ENCODE measurements at places on chromosomes 12 and 14. TPM values are rescaled to one million over a fixed set of nuclear protein-coding genes. Genes with fewer than 3 reads are reported as not detected.
A peak's percentile ranks its signal among the peaks of the same experiment; 100 is the strongest.

DNA sequence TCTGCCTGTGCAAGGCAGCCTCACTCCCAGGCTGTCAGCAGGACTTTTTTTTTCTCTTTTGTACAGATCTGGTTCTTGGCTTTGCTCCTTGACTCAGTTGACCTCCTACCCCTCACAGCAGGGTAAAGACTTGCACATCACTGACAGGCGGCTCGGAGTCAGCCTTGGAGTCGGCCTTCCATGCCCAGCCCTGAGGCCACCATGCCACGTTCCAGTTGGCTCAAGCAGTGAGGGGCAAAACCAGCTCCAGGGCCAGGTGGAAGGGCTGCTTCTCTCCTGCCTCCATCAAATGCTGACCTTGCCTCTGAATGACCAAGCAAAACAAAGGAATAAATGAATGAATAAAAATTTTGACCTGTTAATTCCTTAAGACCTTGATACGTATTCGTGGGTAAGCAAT lies 27.6 kb downstream of the JAG2 start:
- H3K27ac ChIP-seq = no peak overlapping the region
- H3K4me1 ChIP-seq = no peaks in the 10 kb centered on the region
- no peaks in the 10 kb centered on the region for H3K27me3 ChIP-seq
- H3K4me3 ChIP-seq = no peak overlapping the region

GRCh38 chr12:96335270-96335669 lies 65.0 kb downstream of the CDK17 start:
- no peaks in the 10 kb centered on the region for H3K27me3 ChIP-seq
- no peaks in the 10 kb centered on the region for H3K4me1 ChIP-seq
- no peaks in the 10 kb centered on the region for H3K36me3 ChIP-seq
- no peak for DNase-seq
- H3K4me3 ChIP-seq = no peak overlapping the region

DNA sequence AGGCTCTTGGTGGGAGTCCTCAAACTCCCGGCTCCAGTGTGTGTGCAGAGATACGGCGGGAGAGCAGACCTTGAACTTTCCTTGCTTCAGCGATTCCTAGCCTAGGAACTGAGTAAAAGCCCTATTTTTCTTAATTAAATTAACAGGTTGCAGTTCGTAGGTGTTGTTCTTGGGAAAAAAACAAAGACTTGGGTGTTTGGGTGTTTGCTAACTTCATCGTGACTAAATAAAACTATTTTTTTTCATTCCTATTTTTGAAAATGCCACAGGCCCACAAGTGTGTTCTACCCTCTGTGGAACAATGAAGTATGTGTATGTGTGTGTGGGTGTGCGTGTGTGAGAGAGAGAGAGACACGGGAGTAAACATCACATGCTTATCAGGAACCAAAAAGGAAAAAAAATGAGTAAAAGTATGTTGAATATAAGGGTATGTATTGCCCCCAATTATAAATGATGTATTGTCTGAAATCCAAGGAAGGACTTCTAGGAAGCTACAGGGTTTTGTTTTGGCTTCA lies 651 bp downstream of the TMEM117 start:
- peak overlapping the region; percentile 96 for H3K27ac ChIP-seq
- H3K36me3 ChIP-seq = no peaks in the 10 kb centered on the region
- no peaks in the 10 kb centered on the region for H3K27me3 ChIP-seq
- peaks cover 22% of the 10 kb centered on the region for H3K4me1 ChIP-seq

- DNase-seq = no peak
- H3K4me1 ChIP-seq = no peaks in the 10 kb centered on the region
- no peaks in the 10 kb centered on the region for H3K27me3 ChIP-seq
- H3K27ac ChIP-seq = no peak overlapping the region
- no peak overlapping the region for H3K4me3 ChIP-seq
Measured at GRCh38 chr14:45686771-45687170, 433.8 kb upstream of the MIS18BP1 start.

- no peak overlapping the region for H3K4me3 ChIP-seq
- DNase-seq = no peak
Measured at GRCh38 chr12:4518106-4518728, 20.5 kb upstream of the RAD51AP1 start.

- H3K4me1 ChIP-seq = no peaks in the 10 kb centered on the region
- H3K4me3 ChIP-seq = no peak overlapping the region
- H3K27ac ChIP-seq = no peak overlapping the region
Measured at GRCh38 chr12:65025136-65025535, 96.0 kb downstream of the WIF1 start.

DNA sequence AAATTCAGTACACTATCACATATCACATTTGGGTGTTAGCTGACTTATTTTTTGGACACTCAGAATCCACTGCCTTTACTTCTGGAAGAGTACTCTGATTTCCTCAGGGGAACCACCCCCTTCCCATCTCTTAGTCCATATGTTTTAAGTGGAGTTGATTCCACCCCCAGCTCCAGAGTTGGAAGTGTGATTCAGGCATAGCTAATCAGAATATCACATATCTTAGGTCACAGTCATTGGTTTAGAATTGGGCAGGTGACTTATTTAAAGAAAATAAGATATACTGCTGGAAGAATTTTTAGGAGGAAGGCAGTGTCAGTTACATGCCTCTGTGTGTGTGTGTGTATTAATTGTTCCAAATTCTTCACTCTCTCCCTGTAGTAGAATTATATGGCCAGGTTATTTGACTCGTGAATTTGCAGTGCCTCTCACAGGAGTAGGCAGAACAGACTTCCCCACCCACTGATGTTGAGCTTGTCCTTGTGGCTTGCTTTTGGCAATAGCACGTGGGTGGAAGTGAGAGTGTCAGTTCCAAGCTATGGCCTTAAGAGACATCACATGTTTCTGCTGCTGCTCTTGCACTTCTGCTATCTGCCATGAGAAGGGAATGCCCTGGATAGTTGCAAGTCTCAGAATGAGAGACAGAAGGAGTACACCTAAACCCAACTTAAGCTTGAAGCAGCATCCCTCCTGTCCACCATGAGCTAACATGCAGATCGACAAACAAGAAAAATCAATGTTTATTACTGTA lies 6.4 kb upstream of the GAS2L3 start:
- no peak overlapping the region for H3K27ac ChIP-seq
- H3K4me1 ChIP-seq = no peaks in the 10 kb centered on the region
- no peaks in the 10 kb centered on the region for H3K36me3 ChIP-seq
- H3K27me3 ChIP-seq = no peaks in the 10 kb centered on the region
- DNase-seq = no peak

GRCh38 chr12:29329411-29329810 lies 51.6 kb downstream of the ERGIC2 start:
- no peaks in the 10 kb centered on the region for H3K27me3 ChIP-seq
- no peaks in the 10 kb centered on the region for H3K4me1 ChIP-seq
- no peak for DNase-seq
- no peak overlapping the region for H3K27ac ChIP-seq
- no peaks in the 10 kb centered on the region for H3K36me3 ChIP-seq

DNA sequence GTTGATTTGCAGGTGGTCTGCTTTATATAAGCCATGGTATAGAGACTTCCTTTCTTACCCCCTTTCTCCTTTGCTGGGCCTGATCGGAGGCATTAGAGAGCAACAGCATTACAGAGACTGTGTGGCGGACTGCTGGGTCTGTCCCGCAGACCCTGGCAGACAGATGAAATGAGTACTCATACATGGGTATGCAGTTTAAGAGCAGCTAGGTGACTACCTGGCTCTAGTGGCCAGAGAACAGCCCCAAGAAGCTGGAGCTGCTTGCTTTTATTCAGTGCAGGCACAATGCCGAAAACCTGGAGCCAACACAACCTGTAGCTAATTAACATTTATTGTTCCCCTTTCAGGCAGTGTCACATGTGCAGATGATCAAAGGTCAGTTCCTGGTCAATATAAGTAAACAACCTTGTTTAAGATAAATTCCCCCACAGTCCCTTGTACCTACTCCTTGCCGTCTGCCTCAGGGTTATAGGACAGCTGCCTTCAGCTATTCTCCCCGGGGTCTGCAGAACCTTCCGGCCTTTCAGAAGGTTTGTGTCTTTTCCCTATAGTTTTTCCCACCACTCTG lies 160.0 kb downstream of the TRHDE start:
- DNase-seq = peak; percentile 58
- peak overlapping the region; percentile 66 for H3K27ac ChIP-seq
- no peaks in the 10 kb centered on the region for H3K36me3 ChIP-seq
- peaks cover 17% of the 10 kb centered on the region for H3K4me1 ChIP-seq

GRCh38 chr12:108694812-108695278 lies 36.5 kb downstream of the CORO1C start:
- H3K36me3 ChIP-seq = no peaks in the 10 kb centered on the region
- no peak overlapping the region for H3K27ac ChIP-seq
- no peak overlapping the region for H3K4me3 ChIP-seq
- DNase-seq = no peak

GRCh38 chr14:49992901-49993339 lies 100.0 kb downstream of the ARF6 start:
- H3K4me1 ChIP-seq = peaks cover 6% of the 10 kb centered on the region
- H3K4me3 ChIP-seq = no peak overlapping the region
- H3K27ac ChIP-seq = no peak overlapping the region
- no peaks in the 10 kb centered on the region for H3K27me3 ChIP-seq
- H3K36me3 ChIP-seq = no peaks in the 10 kb centered on the region
- DNase-seq = no peak

DNA sequence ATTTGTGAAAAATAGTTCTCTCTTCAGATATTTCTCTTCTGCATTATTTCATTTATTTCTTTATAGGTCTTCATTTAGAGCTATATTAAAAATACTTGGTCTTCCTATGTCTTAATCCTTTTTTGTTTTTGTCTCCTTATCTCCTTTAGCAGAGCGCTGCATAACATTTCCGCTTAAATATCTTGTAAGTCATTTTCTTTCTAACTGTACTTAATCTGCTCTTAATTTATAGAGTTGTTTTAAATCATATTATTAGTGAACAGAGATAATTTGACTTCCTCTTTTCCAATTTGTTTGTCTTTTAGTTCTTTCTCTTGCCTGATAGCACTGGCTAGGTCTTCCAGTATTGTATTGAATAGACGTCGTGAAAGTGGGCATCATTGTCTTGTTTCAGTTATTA lies 18.0 kb downstream of the LUM start:
- no peaks in the 10 kb centered on the region for H3K36me3 ChIP-seq
- no peaks in the 10 kb centered on the region for H3K27me3 ChIP-seq
- no peak overlapping the region for H3K27ac ChIP-seq
- no peak for DNase-seq

- DNase-seq = no peak
- H3K36me3 ChIP-seq = no peaks in the 10 kb centered on the region
- H3K4me1 ChIP-seq = no peaks in the 10 kb centered on the region
- no peak overlapping the region for H3K4me3 ChIP-seq
- no peak overlapping the region for H3K27ac ChIP-seq
Measured at GRCh38 chr14:39006721-39007410, 96.2 kb downstream of the SEC23A start.

GRCh38 chr12:56163533-56164344 lies 5.6 kb downstream of the MYL6 start:
- H3K27ac ChIP-seq = no peak overlapping the region
- H3K4me1 ChIP-seq = peaks cover 28% of the 10 kb centered on the region
- H3K4me3 ChIP-seq = no peak overlapping the region
- DNase-seq = no peak
- peaks cover 8% of the 10 kb centered on the region for H3K36me3 ChIP-seq

- no peak overlapping the region for H3K27ac ChIP-seq
- H3K4me1 ChIP-seq = peaks cover 17% of the 10 kb centered on the region
- peak; percentile 39 for DNase-seq
- no peaks in the 10 kb centered on the region for H3K36me3 ChIP-seq
- no peak overlapping the region for H3K4me3 ChIP-seq
Measured at GRCh38 chr12:130775953-130776856, 60.1 kb upstream of the RIMBP2 start.

DNA sequence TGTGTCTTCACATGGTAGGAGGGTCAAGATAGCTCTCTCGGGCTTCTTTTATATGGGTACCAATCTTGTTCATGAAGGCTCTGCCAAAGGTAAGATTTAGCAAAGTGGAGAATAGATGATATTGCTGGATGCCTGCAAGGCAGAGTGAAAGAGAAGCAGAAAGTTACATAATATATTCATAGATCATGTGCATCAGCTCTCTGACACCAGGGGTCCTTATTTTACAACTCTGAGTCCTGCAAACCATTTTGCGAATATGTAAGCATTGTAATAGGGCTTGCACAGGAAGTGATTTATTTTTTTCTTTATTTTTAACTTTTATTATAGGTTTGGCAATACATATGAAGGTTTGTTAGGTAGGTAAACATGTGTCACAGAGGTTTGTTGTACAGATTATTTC lies 31.8 kb downstream of the CRADD start:
- H3K27ac ChIP-seq = no peak overlapping the region
- no peaks in the 10 kb centered on the region for H3K4me1 ChIP-seq
- no peak overlapping the region for H3K4me3 ChIP-seq
- H3K36me3 ChIP-seq = no peaks in the 10 kb centered on the region
- no peaks in the 10 kb centered on the region for H3K27me3 ChIP-seq

GRCh38 chr14:68427550-68427890 lies 365.3 kb downstream of the ZFP36L1 start:
- no peak overlapping the region for H3K27ac ChIP-seq
- DNase-seq = no peak
- no peaks in the 10 kb centered on the region for H3K4me1 ChIP-seq
- no peaks in the 10 kb centered on the region for H3K36me3 ChIP-seq
- H3K4me3 ChIP-seq = no peak overlapping the region
- H3K27me3 ChIP-seq = no peaks in the 10 kb centered on the region

DNA sequence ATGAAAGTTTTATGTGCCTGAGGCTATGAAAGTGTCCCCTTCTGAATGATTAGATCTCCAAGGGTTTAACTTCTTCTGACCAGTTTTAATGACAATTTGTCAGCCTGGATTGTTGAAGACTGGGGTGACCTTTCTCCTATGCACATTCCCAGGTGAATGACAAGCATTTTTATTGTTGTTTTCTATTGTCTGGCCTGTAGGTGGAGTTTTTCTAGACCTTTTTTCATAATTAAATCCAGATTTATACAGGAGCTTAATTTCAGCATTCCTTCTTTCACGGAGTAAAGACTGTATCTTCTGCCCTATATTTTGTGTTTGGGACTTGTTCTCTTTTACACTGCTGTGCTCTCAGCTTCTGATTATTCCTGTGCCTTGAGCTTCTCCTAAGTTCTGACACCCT lies 125.0 kb upstream of the FAR2 start:
- no peak for DNase-seq
- no peaks in the 10 kb centered on the region for H3K27me3 ChIP-seq
- no peaks in the 10 kb centered on the region for H3K4me1 ChIP-seq

DNA sequence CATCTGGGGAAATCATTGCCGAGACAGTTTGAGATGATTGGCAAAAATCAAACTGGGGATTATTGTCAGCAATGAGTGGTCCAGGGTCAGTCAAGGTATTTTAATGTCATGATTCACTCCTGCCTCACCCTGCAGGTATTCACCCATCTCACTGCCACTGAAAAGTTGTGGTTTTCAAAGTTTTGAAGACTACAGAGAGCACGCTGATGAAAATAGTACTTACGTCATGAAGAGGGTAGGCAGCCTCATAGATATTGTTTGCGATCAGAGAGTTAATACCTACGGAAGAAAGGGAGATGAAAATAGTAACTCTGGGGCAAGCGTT lies 138.0 kb downstream of the ANO2 start:
- no peak overlapping the region for H3K27ac ChIP-seq
- no peak overlapping the region for H3K4me3 ChIP-seq
- H3K27me3 ChIP-seq = no peaks in the 10 kb centered on the region
- no peak for DNase-seq

The TSPAN9 gene
- total RNA-seq = 14.0 TPM

The SERPINA10 gene
- total RNA-seq = not detected

The DNM1L gene
- total RNA-seq = 35.9 TPM

The JPH4 gene
- 0.52 TPM for total RNA-seq

The CYP46A1 gene
- total RNA-seq = 4.9 TPM

The ACOT6 gene
- total RNA-seq = not detected

The TRAF3 gene
- total RNA-seq = 22.7 TPM

The CLEC2A gene
- total RNA-seq = not detected

The SLC4A8 gene
- 2.3 TPM for total RNA-seq

The GPRC5D gene
- total RNA-seq = not detected

All from body of pancreas (tissue), 4 donors.